ENCODE measurements at places on chromosomes 16 and 17.

- H3K27me3 ChIP-seq: no peaks in the 10 kb centered on the region
- no peak for DNase-seq
- H3K36me3 ChIP-seq: peaks cover 17% of the 10 kb centered on the region
- H3K27ac ChIP-seq: no peak overlapping the region
- peaks cover 12% of the 10 kb centered on the region for H3K4me1 ChIP-seq
Observed at GRCh38 chr17:79831265-79832217, 7.7 kb downstream of the CBX4 start.

DNA sequence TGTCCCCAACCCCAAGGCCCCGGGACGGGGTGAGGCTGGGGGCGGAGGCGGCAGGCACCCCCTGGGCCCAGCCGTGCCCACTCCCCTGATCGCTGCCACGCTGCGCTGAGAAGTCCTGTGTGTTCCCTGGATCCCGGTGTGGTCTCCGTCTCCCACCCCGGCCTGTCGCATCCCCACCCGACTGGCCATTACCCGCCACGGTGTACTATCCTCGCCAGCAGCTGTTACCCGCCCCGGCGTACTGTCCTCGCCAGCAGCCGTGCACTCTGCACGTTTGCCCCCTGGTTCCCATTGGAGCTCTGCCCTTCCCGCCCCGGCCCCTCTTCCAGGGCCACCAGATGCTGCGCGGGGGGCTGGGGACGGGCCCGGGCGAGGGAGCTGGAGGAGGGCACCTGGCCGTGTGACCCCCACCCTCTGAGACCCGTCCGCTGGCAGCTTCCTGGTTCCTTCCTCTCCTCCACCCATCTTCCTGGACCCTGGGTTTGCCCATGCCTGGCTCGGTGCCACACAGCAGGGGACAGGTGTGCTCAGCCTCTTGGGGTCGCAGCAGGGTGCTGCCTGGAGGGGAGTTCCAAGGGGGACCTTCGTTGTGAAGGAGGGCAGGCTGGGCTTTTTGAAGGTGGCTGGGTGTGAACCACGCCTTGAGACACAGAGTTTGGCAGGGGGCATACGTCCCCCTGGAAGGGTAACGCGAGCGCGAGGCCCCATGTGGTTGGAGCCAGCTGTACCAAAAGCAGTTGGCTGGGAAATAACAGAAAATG, 19.7 kb downstream of the BAHCC1 start:
- H3K36me3 ChIP-seq: no peaks in the 10 kb centered on the region
- no peak overlapping the region for H3K27ac ChIP-seq
- H3K4me3 ChIP-seq: no peak overlapping the region
- H3K27me3 ChIP-seq: peaks cover 8% of the 10 kb centered on the region

- no peaks in the 10 kb centered on the region for H3K4me1 ChIP-seq
- DNase-seq: no peak
- H3K27me3 ChIP-seq: peaks cover 35% of the 10 kb centered on the region
- no peak overlapping the region for H3K27ac ChIP-seq
Observed at GRCh38 chr17:72515291-72516065, 394.7 kb downstream of the SOX9 start.

DNA sequence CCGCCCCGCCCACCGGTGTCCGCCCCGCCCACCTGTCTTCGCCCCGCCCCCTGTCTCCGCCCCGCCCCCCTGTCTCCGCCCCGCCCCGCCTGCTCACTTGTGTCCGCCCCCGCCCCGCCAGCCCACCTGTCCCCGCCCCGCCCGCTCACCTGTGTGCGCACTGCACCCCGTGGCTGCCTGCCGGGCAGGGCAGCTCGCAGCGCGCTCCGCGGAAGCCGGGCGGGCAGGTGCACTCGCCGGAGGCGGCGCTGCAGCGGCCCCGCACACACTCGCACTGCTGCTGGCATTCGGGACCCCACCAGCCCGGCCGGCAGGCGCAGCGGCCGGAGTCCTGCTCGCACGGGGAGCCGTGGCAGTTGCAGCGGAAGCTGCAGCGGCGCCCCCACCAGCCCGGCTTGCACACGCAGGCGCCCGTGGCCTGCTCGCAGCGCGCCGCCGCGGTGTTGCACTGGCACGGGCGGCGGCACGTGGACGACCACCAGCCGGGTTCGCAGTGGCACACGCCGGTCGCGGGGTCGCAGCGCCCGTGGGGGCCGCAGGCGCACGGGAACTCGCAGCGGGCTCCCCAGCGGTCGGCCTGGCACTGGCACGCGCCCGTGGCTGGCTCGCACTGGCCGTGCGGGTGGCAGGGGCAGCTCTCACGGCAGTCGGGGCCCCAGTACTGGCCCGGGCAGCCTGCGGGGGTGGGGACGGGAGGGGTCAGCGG, 2.1 kb downstream of the SCARF1 start:
- DNase-seq: peak; percentile 71
- no peaks in the 10 kb centered on the region for H3K27me3 ChIP-seq
- peaks cover 33% of the 10 kb centered on the region for H3K4me1 ChIP-seq
- no peak overlapping the region for H3K27ac ChIP-seq

DNA sequence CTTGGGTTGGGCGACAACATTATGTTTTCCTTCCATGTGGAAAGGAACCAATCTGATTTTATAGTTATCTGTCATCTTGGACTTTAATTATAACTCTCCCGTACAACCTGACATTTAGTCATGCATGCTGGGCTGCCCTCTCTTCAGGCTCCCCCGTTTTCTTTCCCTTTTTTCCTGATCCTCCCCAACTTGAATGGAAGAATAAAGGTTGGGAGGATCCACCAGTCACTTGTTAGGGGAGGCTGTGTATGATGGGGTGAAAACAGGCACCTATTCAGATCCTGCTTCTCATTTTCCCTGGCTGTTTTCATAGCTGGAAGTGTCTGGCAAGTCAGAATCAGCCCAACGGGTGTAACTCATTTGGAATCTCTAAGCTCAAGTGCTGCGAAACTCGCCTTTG, 267.2 kb upstream of the SALL1 start:
- no peak overlapping the region for H3K4me3 ChIP-seq
- no peaks in the 10 kb centered on the region for H3K36me3 ChIP-seq
- no peaks in the 10 kb centered on the region for H3K27me3 ChIP-seq
- H3K4me1 ChIP-seq: no peaks in the 10 kb centered on the region

GRCh38 chr16:28482026-28482425, 9.8 kb downstream of the CLN3 start:
- no peak overlapping the region for H3K27ac ChIP-seq
- no peak for DNase-seq
- no peak overlapping the region for H3K4me3 ChIP-seq
- peaks cover under 1% of the 10 kb centered on the region for H3K4me1 ChIP-seq
- H3K36me3 ChIP-seq: peaks cover 82% of the 10 kb centered on the region

- peaks cover 17% of the 10 kb centered on the region for H3K4me1 ChIP-seq
- H3K27me3 ChIP-seq: peaks cover 5% of the 10 kb centered on the region
- no peak for DNase-seq
- no peak overlapping the region for H3K27ac ChIP-seq
Observed at GRCh38 chr16:974611-975261, 4.0 kb upstream of the LMF1 start.

DNA sequence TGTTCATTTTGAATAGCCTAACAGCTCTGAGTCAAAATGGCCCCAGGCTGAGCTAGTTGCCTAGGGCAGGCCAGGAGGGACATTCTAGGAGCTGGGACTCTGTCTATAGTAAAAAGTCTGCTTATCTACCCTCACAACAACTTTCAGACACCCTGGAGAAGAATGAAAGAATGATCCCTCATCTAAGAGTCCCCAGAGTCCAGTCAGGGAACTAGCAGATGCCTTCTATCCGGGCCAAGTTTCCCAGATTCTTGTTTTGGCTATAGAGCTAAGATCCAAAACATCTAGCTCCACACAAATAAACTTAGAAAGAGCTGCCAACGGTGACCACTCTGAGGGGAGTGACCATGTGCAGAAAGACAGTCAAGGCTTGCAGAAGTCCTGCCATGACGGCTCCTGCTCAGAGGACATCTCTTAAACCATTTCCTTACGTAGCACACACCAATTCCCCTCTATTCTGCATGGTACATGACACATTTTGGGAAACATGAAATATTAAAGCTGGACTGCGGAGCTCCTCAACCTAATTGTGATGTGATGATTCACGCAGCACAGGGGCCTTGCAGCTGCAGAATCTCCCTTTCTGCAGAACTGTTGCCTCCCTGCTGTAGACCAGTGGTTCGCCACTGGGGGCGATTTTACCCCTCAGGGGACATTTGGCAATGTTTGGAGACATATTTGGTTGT, 24.2 kb downstream of the FAM20A start:
- no peak overlapping the region for H3K4me3 ChIP-seq
- no peaks in the 10 kb centered on the region for H3K27me3 ChIP-seq
- no peaks in the 10 kb centered on the region for H3K36me3 ChIP-seq
- H3K4me1 ChIP-seq: no peaks in the 10 kb centered on the region
- no peak for DNase-seq

GRCh38 chr17:64055183-64056142, 35.0 kb upstream of the ICAM2 start:
- peaks cover 96% of the 10 kb centered on the region for H3K36me3 ChIP-seq
- no peak overlapping the region for H3K4me3 ChIP-seq
- H3K27me3 ChIP-seq: no peaks in the 10 kb centered on the region

GRCh38 chr17:59769887-59770286, 62.4 kb downstream of the VMP1 start:
- DNase-seq: no peak
- H3K4me1 ChIP-seq: peaks cover 47% of the 10 kb centered on the region
- peaks cover 77% of the 10 kb centered on the region for H3K36me3 ChIP-seq
- no peak overlapping the region for H3K4me3 ChIP-seq
- H3K27me3 ChIP-seq: no peaks in the 10 kb centered on the region

- H3K4me3 ChIP-seq: no peak overlapping the region
- H3K4me1 ChIP-seq: peaks cover 3% of the 10 kb centered on the region
- no peaks in the 10 kb centered on the region for H3K27me3 ChIP-seq
- no peak for DNase-seq
- H3K27ac ChIP-seq: no peak overlapping the region
Observed at GRCh38 chr17:59190806-59191205, 19.0 kb upstream of the SMG8 start.

GRCh38 chr16:12896562-12896961, 4.8 kb upstream of the SHISA9 start:
- DNase-seq: no peak
- no peak overlapping the region for H3K27ac ChIP-seq
- no peaks in the 10 kb centered on the region for H3K36me3 ChIP-seq
- H3K27me3 ChIP-seq: peaks cover 53% of the 10 kb centered on the region

DNA sequence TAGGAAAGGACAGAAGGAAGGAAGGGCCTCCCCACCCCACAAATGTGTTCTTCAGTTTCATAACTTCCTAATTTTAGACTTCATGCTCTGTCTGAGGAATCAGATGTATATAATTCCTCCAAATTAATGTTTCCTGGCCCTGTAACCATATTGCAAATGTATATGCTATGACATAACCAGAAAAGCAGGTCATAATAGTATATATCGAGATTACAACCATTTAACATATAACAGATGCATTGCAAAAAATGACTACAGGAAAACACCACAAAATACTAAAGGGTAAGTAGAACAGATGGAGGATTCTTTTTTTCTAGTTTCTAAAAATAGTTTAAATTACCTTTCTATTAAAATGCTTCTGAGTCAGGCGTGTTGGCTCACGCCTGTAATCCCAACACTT, 3.1 kb upstream of the EXOC7 start:
- H3K4me1 ChIP-seq: peaks cover 20% of the 10 kb centered on the region
- peaks cover 18% of the 10 kb centered on the region for H3K36me3 ChIP-seq
- no peak overlapping the region for H3K27ac ChIP-seq

- no peak overlapping the region for H3K27ac ChIP-seq
- no peak for DNase-seq
- no peak overlapping the region for H3K4me3 ChIP-seq
- peaks cover 11% of the 10 kb centered on the region for H3K4me1 ChIP-seq
Observed at GRCh38 chr16:79767421-79768275, 167.1 kb upstream of the MAF start.

GRCh38 chr16:2856061-2856670, 1.8 kb downstream of the PRSS22 start:
- no peaks in the 10 kb centered on the region for H3K36me3 ChIP-seq
- no peak overlapping the region for H3K4me3 ChIP-seq
- peaks cover 16% of the 10 kb centered on the region for H3K27me3 ChIP-seq
- H3K4me1 ChIP-seq: peaks cover 7% of the 10 kb centered on the region
- no peak overlapping the region for H3K27ac ChIP-seq
- peak; percentile 62 for DNase-seq

- peak; percentile 68 for DNase-seq
- no peaks in the 10 kb centered on the region for H3K36me3 ChIP-seq
- peak overlapping the region; percentile 50 for H3K27ac ChIP-seq
- H3K27me3 ChIP-seq: no peaks in the 10 kb centered on the region
Observed at GRCh38 chr17:78272181-78272913, 40.9 kb downstream of the TMEM235 start.

GRCh38 chr17:43994272-43995149, 9.9 kb upstream of the NAGS start:
- H3K36me3 ChIP-seq: no peaks in the 10 kb centered on the region
- peak overlapping the region; percentile 15 for H3K4me3 ChIP-seq
- H3K27ac ChIP-seq: no peak overlapping the region
- H3K27me3 ChIP-seq: peaks cover 31% of the 10 kb centered on the region
- DNase-seq: peak; percentile 81
- peaks cover 4% of the 10 kb centered on the region for H3K4me1 ChIP-seq

DNA sequence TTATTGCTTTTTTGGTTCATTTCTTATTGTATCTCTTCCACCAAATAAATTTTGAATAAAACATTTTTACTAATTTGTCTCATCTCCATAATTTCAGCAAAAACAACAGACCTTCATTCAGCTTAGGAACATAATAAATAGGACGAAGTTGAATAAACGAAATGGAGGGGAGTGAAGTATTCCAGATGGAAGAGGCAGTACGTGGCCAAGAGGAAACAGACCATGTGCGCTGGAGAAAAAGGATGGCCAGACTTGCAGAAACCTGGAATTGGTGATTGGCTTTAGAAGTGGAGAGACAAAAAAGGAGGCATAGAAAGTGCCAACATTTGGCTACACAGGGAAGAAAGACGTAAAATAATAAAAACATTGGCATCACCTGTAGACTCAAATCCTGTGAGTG, 113.5 kb downstream of the USP22 start:
- H3K4me1 ChIP-seq: no peaks in the 10 kb centered on the region
- no peaks in the 10 kb centered on the region for H3K36me3 ChIP-seq
- H3K27me3 ChIP-seq: no peaks in the 10 kb centered on the region
- no peak overlapping the region for H3K27ac ChIP-seq
- H3K4me3 ChIP-seq: no peak overlapping the region
- DNase-seq: no peak

- H3K4me1 ChIP-seq: no peaks in the 10 kb centered on the region
- H3K4me3 ChIP-seq: no peak overlapping the region
- H3K27me3 ChIP-seq: no peaks in the 10 kb centered on the region
- no peak overlapping the region for H3K27ac ChIP-seq
- no peak for DNase-seq
- no peaks in the 10 kb centered on the region for H3K36me3 ChIP-seq
Observed at GRCh38 chr16:73426433-73427160, 378.7 kb upstream of the ZFHX3 start.

DNA sequence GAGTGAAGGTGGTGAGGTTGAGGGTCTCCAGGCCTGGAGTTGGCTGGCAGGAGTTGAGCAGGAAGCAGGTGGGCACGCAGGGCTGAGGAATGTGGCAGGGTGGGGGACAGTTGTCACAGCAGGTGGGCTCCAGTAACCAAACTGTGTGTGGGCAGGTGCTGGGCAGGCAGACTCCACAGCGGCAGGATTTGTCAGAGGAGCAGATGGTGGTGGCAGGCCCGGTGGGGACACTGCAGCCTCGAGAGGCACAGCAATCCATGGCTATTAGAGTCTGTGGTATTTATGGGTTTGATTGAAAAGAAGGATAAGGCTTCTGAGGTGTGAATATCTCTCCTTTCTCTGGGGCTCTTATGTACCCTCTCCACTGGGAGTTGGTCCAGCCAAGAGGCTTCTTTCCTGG, at the start of gene KRTAP3-3:
KRTAP3-3 (minus strand) TSS at position 326 of the 400 bp plus-strand sequence; CDS start at position 259, 67 bp downstream.
- no peak within 1 kb of the TSS for H3K4me3 ChIP-seq
- H3K27ac ChIP-seq: no peak within 1 kb of the TSS
- H3K27me3 ChIP-seq: peaks cover 58% of the 10 kb centered on the region
- no peaks in the 10 kb centered on the region for H3K4me1 ChIP-seq
- no peaks in the 10 kb centered on the region for H3K36me3 ChIP-seq
